ENCODE measurements at places on chromosomes 13 and 19.

DNA sequence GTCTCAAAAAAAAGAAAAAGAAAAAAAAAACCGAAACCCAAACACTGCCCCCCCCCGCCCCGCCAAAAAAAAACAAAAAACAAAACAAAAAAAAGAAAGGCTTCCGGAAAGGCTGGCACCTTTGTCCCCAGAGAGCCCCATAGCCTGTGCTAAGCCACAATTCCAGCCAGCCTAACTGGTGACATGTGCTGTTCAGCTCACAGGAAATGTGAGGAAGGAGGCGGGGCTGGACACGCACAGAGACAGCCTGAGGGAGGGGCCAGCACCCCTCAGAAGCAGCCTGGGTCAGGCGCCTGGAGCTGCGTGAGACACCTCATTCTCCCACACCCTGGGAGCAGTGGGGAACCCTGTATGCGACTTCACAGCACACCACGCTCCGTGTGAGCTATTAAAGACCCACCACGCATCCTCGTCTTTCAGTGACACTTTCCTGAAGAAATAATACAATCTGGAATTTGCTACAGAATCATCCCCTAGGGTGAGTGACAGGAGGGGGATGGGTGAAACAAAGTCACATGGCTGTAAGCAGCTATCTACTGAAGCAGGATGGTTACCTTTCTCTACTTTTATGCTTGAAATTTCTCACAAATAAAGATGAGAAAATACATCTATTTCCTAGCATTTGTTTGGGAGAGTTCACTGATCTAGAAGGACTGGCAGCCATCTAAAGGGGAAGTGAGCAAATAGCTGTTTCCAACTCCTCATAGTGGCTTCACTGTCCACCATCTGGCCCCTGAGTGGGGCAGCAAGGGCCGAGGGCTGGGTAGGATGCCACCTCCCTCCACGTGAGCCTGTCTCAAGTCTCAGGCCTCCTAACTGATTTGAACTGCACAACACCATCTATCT is 12.3 kb upstream of the SLC35E1 start:
- peak; percentile 67 for DNase-seq

DNA sequence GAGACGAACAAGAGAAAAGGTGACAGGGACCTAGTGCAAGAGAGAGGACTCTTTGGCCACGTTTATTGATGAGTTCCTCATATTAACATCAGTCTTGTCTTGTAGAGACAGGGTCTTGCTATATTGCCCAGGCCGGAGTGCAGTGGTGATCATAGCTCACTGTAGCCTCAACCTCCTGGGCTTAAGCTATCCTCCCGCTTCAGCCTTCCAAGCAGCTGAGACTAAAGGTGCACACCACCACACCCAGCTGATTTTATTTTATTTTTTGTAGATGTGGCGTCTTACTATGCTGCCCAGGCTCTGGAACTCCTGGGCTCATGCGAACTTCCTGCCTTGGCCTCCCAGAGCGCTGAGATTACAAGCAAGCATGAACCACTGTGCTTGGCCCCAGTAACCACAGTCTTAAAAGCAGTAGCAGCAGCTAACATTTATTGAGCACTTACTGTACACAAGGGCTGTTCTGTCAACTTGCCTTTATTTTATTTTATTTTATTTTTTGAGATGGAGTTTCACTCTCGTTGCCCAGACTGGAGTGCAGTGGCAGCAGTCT is 1.1 kb upstream of the SH2D3A start:
- no peak for DNase-seq

DNA sequence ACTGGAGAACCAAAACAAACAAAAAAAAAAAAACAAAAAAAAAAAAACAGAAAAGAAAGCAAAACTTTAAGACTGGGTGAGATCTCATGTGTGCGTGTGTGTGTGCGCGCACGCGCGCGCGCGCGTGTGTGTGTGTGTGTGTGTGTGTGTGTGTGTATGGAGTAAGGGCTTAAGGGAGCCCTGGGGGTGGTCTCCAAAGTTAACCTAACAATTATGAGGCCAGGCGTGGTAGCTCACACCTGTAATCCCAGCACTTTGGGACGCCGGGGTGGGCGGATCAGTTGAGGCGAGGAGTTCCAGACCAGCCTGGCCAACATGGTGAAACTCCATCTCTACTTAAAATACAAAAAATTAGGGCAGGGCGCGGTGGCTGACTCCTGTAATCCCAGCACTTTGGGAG is 46.7 kb downstream of the CYP4F22 start:
- DNase-seq: no peak

- no peak for DNase-seq
Measured at GRCh38 chr19:2018752-2019151, 3.2 kb upstream of the BTBD2 start.

- DNase-seq: no peak
Measured at GRCh38 chr19:57560049-57560491, 407 bp upstream of the ZNF550 start.

DNA sequence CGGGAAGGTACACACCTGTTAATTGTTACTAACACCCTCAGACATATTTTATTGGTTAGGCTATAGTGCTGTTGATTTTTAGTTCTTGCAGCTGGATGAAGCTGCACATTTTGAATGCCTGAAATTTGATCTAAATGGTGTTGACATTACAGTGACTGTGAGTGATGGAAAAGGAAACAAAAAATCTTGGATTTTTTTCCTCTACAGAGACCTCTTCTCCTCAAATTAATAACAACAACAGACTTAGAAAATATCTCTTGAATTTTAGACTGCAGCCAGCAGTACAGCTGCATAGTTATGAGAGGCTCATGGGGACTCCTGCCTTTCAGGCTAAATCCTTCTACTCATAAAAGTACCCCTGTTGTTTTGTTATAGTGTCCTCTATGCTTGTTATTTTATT is 500.5 kb upstream of the SPRY2 start:
- no peak for DNase-seq

- no peak for DNase-seq
Measured at GRCh38 chr13:111423168-111423785, 102.8 kb downstream of the TEX29 start.

DNA sequence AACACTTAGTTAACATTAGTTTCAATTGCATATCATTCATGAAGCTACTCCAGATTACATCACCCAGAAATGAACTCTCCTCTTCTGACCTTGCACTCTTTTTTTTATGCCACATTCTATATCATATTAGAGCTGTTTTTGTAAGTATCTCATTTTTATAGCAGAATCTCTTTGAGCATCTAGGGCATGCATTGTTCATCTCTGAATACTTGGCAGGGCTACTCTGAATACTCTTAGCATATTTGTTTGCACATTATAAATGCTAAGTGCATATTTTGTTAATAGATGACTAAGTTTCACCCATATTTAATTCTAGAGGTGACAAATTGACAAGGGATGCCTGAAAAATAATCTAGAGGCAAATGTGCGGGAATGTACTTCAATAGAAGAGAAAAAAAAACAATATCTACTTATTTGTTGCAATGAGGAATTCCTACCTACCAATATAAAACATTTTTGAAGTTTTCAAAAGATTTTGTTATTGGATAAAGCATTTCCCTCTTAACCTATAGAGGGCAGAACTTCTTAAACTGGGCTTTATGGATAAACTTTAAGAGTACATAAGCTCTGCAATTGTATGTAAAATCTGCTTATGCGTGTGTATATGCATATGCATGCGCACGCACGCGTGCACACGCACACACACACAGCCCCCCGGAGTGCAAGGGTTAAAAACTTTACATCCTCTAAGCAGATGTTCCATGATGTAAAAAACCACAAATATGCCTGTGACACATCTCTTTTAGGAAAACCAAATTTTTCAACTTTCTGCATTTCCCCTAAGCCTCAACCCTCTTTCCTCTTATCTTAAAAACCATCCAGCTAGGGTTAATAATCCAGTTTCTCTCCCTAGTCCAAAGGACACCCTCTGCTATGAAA is 73.0 kb upstream of the OXGR1 start:
- DNase-seq: no peak

DNA sequence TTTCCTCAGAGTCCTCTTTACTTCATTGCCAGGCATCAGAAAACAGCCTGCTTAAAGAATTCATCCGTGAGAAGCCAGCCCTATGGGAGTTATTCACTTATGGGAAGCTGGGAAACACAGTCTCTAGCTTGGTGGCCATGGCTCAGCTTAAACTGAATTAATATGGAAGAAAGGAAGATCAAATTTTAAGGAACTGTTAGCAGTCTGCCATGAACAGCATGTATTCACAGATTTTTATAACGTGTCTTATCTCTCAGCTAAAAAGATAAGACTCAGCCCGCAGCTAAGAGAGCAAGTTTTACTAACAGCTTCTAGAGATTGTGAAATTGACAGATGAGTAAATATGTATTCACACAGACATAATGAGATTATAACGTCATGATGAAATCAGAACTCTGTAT is 253.7 kb upstream of the RXFP2 start:
- no peak for DNase-seq

- no peak for DNase-seq
Measured at GRCh38 chr13:73599232-73600128, 534.7 kb downstream of the KLF12 start.

DNA sequence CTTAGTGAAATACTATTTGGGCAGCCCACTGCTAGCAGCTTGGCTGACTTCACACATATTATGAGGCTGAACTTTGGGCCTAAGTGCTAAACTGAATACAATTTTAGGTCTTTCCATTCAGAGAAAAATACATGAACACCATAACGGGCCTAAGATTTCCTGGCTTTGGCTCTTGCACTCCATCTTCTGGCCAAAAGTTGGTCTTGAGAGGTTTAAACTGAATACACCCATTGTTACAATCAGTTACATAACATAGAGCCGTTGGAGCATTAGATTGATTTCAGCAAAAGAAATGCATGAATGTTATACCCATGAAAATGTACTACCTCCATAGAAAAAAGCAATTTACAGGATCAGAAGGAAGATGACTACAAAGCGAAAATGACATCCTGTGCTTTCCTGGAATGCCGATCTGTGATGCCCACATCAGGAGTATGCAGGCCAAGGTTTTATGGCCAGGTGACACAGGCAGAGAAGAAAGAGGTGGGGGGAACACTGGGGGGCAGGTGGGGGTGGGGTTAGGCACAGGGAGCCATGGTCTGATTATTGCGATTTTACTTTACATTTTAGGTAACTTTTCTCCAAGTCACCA is 11.1 kb upstream of the SHISA2 start:
- no peak for DNase-seq

DNA sequence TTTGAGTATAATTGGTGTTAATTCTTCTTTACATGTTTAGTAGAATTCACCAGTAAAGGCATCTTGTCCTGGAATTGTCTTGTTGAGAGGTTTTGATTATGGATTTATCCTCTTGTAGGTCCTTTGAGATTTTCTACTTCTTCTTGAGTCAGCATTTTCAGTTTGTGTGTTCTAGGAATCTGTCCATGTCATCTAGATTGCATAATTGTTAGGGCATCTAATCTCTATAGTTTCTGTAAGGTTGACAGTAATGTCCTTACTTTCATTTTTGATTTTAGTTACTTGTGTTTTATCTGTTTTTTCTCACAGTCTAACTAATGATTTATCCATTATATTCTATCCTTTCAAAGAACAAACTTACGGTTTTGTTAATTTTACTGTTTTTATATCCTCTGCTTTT is 492.0 kb downstream of the FGF9 start:
- DNase-seq: no peak

DNA sequence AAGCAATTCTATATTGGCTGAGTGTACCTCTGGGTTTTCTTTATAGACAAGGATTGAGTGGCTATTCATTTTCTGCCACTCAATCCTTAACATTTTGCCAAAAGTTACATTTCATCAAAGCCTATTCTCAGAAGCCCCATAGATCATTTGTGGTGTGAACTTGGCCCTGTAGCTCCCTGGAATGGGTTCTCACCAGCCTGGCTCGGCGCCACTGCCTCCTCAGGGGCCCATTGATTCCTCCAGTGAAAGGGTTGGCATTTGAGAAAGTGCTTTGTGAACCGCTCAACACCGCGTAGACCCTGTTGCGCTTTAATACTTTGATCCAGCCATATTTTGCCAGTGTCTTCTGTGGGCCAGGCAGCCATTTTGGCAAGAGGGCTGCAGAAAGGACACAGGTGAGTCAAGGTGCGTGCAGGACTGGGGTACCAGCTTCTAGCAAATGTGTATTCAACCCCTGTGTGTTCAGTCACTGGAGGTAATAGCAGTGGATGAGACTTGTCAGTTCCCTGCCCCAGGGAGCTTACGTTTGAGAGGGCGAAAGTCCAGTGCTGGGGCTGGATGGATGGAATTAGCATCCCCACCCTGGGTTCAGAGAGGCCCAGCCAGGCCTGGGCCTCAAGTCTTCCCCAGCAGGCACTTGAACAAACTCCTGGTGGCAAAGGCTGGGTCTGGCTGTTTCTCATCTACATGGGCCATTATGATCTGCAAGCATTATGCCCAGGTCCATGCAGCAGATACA is 3.8 kb downstream of the RAB8A start:
- no peak for DNase-seq

DNA sequence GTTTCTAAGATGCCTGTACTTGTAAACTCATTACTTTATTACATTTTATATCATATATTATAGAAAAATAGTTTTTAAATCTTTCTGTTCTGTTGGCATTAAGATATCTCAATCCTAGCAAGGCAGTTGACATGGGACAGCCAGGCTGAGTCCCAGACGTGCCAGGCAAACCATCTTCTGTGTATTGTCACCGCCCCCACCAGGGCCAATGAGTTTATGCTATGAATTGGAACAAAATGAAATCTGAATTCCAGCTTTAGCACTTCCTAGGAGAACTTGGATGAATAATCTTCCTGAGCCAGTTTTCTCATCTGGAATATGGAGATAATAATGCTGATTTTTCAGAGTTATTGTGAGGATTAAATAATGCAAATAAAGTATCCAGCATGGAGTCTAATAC is 79.9 kb upstream of the GSX1 start:
- no peak for DNase-seq

- no peak for DNase-seq
Measured at GRCh38 chr19:5951338-5951861, 26.5 kb downstream of the RANBP3 start.

DNA sequence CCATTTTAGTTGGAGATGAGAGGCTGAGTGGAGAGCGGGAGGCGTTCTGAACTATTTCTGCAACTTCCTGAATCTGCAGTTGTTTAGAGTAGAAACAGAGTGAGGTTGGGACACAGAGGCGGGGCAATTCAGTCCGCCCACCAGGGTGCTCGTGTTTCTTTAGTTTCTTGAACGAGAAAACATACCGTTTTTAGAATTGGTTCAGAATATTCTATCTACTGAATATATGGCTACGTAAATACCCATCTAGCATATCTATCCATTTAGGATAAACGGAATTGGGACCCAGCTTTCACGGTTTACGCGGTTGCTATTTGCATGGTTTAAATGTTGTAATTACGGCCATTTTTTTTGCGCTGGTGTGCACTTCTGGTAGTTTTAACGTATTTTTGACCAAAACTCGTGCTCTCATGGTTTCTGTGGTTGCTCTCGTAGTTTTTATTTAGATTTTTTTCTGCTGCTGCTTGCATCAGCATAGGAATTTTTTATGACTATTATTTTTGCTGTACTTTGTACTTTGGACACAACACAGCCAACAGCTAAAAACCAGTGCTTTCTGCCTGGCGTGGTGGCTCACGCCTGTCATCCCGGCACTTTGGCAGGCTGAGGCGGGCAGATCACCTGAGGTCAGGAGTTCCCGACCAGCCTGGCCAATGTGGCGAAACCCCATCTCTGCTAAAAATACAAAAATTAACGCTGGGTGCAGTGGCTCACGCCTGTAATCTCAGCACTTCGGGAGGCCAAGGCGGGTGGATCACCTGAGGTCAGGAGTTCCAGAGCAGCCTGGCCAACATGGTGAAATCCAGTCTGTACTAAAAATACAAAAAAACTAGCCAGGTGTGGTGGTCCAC is 32.7 kb downstream of the TIMM13 start:
- DNase-seq: no peak

Data from stimulated activated CD4-positive, alpha-beta T cell treated with anti-CD3 and anti-CD28 coated beads, Interleukin-15, amount 100 ng/mL, for 1 hour (primary cell).